ENCODE measurements at places on chromosomes 3 and 15.

DNA sequence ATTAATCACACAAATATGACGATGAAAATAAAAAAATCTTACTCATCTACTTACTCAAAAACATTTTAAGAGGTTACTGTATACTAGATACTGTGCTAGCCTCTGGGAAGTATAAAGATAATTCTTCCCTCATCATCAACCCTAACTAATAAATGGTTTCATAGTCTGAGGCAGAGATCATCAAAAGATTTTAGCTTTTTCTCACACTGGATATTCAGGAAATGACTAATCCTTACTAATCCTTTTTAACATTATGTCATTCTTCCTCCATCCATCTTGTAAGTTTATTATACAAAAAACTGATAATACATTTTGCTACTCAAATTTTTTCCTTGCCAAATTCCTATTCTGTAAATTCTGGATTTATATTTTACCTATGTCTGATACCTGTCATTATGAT, 29.7 kb downstream of the ACAD11 start:
- no peak for DNase-seq

- no peak for DNase-seq
Observed at GRCh38 chr15:89088605-89089315, 504 bp downstream of the ABHD2 start.

DNA sequence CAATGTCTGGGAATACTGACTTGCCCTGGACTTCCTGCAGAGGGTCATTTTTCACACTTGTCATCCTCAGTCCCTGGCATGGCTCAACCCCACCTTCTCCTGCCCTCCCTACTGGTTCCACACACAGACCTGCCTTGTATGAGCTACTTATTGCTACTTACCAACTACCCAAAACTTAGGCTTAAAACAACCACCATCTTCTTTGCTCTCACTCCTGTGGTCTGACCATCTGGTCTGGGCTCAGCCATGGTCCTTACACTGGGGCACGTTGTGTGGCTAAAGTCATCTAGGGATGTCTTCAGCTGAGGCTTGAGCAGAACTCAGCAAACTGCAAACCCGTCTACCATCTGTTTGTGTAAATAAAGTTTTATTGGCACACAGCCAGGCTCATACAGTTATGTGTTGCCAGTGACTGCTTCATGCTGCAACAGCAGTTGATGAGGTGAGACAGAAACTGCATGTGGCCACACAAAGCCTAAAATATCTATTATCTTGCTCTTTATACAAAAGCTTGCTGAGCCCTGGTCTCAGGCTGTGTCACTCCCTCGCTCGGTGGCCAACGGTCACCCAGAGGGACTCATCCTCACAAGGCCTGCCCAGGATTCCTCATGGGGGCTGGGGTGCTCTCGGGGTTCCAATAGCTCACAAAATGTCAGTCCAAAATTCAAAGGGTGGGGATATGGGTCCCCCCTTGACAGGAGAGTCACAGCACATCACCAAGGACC, 43.5 kb downstream of the KLF15 start:
- DNase-seq: no peak

DNA sequence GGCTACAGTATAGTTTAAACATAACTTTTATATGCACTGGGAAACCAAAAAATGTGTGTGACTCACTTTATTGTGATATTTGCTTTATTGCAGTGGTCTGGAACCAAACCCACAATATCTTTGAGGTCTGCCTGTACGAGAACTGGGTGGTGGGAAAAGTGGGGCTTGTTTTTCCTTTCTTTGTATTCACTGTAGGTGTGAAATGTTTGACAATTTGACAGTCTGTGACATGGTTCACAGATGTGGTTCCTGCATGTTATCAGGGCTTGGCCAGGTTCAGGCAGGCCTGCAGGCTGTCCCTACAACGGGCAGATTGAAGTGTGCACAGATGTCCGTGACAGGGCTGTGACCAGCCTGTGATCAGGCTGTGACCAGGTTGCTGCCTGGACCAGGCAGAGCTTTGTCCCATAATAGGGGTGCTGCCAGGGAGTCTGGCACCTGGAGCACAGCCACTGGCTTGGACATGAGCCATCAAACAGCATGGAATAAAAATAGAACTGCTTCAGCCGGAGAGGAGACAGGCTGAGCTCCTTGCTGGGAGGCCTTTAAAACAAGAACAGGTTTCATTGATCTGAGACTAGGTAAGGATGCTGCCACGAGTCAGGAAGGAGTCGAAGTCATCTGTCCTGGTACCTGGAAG, 61.0 kb downstream of the KLF13 start:
- no peak for DNase-seq

DNA sequence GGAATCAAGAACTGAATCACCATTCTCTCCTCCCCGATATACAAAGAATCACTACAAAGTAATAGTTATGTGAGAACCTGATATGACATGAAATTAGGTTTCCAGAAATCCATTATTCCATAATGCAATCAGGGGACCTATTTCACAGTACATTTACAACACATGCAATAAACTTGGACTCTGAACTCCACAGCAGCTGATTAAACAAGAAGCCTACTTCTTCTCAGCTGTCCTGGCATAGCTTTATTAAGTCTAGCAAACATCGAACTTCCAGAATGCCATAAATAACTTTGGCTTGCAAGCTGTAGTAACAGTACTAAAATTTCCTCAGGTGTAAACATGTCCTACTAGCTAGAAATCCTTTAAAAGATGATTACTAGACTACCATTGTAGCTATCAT, 17.8 kb downstream of the PDCD10 start:
- no peak for DNase-seq

GRCh38 chr3:7290077-7290825, 429.3 kb downstream of the GRM7 start:
- peak; percentile 17 for DNase-seq

GRCh38 chr3:148042663-148043445, 633.7 kb downstream of the ZIC1 start:
- no peak for DNase-seq

DNA sequence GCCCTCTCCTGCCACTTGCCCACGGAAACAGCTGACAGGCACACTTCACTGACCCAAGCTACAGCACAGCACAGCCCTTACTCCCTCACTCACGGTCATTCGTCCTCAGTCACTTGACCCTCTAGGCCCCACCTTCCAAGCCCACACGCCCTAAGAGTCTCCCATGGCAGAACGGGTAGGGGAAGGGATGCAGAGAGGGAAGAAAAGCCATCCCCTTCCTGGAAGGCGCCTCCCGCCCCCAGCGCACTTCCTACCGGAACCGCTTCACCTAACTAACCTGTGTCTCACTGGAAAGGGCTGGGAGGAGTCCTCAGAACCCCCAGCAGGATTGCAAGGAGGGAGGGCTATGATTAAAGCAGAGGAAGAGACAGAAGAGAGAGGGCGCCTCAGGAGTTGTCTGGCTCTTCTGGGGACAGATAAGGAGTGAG, 22.9 kb downstream of the EPHB3 start:
- DNase-seq: no peak

DNA sequence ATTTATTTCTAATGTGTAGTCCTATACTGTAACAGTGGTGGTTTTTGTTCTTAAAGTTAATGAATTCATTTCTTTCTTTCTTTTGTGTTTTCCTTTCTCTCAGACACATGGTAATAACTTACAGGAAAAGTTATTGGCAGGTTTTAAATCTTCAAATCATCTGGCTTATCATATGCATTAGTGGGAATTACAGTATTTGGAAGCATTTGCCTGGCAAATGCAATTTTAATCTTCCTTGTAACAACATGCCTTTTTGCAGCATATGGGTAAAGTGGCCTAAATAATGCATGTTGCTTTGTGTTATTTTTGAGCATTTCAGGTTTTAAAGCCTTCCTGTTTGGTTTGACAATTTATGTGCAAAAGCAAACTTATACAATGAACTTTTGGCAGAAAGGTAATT, 66.8 kb downstream of the GALK2 start:
- DNase-seq: no peak

- DNase-seq: no peak
Observed at GRCh38 chr15:72965671-72966070, 86.6 kb upstream of the NEO1 start.

- DNase-seq: no peak
Observed at GRCh38 chr3:142808103-142808917, 80.6 kb downstream of the PCOLCE2 start.

GRCh38 chr3:39250116-39250747, 29.6 kb downstream of the CX3CR1 start:
- peak; percentile 80 for DNase-seq

DNA sequence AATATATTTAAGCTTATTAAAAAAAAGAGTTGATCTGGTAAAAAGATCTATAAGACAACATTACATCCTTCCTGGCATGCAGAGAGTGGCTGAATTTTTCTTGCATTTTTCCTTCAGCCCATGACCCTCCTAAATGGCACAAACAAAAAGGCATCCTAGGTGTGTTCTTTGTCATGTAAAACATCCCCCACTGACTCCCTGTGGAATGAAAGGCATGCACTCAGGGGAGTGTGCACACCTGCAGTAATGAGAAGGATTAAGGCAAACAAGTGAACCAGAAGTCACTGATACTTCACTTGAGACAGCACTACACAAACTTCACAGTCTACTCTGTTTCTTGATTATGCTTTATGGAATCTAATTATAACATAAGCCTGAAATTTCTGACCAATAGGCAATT, 195.0 kb downstream of the RBMS3 start:
- DNase-seq: no peak

GRCh38 chr15:100061944-100062343, 279.8 kb downstream of the ADAMTS17 start:
- no peak for DNase-seq

- no peak for DNase-seq
Observed at GRCh38 chr3:154275292-154275691, 49.0 kb downstream of the DHX36 start.

DNA sequence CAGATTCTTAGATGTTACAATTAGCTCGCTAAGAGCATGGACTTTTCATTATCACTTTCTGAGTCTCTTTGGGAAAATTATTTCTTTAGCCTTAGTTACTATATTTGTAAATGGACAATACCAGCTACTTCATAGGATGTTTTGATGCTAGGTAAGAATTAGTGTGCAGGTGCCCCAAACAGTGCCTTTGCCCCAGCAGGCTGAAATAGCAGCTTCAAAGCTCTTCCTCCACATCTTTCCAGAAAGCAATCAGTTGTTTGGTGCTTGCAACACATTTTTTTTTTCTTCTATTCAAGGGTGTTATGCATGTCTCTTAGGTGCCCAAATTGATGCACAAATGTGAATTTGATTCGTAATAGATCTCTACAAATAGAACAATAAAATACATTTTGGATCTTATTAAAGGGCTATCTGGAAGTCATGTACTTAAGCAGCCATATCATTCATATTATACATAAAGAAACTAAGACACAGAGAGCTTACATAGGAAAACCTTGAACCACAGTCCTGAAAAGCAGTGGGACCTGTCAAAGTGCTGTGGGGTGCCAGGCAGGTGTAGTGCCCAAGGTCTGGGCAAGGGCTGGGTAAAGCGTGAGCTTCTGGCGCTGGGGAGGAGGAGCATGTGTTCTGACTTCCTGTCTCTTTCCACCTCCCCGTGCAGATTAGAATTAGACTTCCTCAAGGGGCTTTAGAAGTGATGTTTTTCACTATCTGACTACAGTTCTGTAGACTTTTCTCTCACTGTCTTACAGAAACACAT, 62.9 kb downstream of the FNDC3B start:
- no peak for DNase-seq

GRCh38 chr3:129017484-129017899, 16.4 kb downstream of the EFCC1 start:
- no peak for DNase-seq

GRCh38 chr3:184489268-184489841, 72.2 kb upstream of the EPHB3 start:
- no peak for DNase-seq

DNA sequence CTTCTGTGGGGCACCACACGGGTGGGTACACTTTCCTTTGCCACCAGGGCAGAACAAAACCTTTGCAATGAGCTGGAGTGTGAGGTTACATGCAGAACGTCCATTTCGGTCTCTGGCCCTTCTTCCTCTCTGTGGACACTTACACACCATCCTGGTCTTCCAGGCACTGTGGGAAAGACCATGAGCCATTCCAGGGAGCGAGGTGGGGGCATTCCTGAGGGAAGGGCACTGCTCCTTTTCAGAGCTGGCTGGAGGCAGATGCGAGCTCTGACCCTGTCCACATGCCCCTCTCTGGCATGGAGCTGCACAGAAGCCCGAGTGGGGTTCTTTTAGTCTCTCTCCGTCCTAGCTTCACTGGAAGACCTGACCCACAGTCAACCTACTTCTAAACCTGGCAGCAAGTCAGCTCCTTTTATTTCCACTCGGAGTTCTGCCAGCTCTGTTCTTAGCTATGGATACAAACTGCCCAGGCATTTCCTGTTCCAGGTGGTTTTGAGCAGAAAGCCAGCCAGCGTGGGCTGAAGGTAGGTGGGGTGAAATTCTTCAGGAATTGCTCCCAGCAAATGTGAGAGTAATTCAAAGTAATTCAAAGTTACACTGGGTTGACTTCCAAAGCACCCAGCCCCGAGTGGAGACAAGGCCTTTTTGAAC, 281.4 kb downstream of the ADAMTS17 start:
- DNase-seq: no peak

- DNase-seq: no peak
Observed at GRCh38 chr3:32089476-32089875, 16.9 kb upstream of the GPD1L start.

- DNase-seq: no peak
Observed at GRCh38 chr3:194688200-194688740, 2.6 kb downstream of the FAM43A start.

DNA sequence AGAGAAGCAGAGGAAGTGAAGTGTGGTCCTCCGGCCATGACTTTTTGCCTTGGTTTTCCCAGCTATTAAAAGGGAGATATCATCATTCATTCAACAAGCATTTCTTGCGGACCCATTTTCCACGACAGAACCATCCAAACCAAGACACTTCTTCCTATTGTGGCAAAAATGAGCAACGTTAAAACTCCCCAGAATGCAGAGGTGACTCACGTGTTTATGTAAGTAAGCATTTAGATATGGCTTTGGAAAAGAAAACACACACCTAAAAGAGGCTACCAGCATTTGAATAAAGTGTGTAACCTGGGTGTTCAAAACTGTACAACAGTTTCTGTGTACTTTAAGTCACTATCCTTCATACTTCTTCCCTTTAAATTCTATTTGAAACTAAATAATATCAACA, 181.3 kb downstream of the RORA start:
- DNase-seq: no peak

DNA sequence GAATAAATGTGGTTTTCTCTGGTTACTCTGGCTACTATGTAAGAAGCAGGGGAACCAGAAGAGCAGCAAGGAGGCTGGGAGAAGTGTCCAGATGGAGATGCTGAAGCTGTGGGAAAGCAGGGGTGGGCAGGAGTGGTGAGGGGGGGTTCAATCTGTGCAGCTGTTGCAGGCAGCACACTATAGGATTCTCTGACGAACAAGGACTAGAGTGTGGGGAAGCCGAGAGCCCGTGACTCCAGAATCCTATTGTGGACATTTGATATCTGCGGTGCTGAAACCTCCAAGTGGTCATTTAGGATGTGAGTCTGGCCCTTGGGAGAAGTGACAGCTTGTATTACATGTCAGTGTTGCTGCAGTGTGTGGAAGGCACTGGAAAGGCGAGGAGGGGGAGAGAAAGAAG, 60.5 kb downstream of the GABRB3 start:
- no peak for DNase-seq

GRCh38 chr3:2920103-2920502, 190.1 kb downstream of the IL5RA start:
- no peak for DNase-seq

GRCh38 chr3:111324645-111325044, 217.4 kb upstream of the CD96 start:
- no peak for DNase-seq

- no peak for DNase-seq
Observed at GRCh38 chr15:62901909-62902546, 140.5 kb upstream of the TPM1 start.
